NCI-H345 (cell line): ENCODE measurements at places on chromosomes 1 and 21.
A peak's percentile ranks its signal among the peaks of the same experiment; 100 is the strongest.

GRCh38 chr1:153805042-153805745 lies 30.0 kb downstream of the SLC27A3 start:
- DNase-seq: no peak

GRCh38 chr1:102978874-102979273 lies 129.4 kb downstream of the COL11A1 start:
- DNase-seq: no peak

- no peak for DNase-seq
Observed at GRCh38 chr1:1325288-1326074, 879 bp downstream of the CPTP start.

DNA sequence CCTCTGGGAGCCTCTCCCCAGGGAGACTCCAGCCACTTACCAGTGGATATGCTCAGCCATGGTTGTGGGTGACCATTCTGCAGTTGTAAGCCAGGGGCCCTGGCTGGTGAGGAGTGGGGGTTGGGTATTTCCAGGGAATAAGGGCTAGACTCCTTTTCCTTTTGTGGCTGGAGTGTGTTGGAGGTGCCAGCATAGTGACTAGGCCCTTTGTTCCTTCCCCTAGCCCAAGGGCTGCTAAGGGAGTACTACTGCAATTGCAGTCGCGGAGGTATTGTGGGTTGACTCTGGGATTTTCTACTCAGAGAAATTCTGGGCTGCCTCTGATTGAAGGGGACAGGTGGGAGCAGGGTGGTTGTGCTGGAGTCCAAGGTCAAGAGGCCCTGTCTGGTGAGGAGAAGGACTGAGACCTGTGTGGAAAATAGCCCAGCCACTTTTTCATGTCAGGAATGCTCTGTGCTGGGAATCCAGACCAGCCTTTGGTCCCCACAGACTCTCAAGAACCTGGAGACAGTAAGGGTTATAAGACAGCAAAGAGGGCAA lies 43.1 kb downstream of the MROH9 start:
- no peak for DNase-seq

GRCh38 chr1:173477286-173478093 lies at the start of gene PRDX6:
PRDX6 (plus strand) TSS chr1:173477335; CDS start chr1:173477398, 63 bp downstream.
- no peak for DNase-seq

DNA sequence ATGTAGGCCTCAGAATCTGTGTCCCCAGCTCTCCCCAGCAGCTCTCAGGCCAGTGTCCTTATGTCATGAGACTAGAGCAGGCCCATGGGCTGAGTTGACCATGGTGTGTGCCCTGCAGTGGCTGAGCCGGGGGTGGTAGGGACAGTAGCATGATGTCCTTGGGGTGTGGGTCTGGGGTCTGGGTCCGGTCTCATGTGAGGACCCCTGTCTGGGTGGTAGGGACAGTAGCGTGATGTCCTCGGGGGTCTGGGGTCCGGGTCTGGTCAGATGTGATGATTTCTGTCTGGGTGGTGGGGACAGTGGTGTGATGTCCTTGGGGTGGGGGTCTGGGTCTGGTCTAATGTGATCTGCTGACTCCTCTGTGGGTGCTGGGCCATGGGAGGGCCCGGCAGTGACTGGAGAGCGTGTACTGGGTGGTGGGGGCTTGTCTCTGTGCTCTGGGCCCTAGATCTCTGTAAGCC lies 64.5 kb downstream of the OBSCN start:
- no peak for DNase-seq

- DNase-seq: no peak
Observed at GRCh38 chr1:86449103-86449502, 19.6 kb upstream of the CLCA1 start.

GRCh38 chr1:203547147-203547546 lies 53.2 kb downstream of the OPTC start:
- DNase-seq: no peak

DNA sequence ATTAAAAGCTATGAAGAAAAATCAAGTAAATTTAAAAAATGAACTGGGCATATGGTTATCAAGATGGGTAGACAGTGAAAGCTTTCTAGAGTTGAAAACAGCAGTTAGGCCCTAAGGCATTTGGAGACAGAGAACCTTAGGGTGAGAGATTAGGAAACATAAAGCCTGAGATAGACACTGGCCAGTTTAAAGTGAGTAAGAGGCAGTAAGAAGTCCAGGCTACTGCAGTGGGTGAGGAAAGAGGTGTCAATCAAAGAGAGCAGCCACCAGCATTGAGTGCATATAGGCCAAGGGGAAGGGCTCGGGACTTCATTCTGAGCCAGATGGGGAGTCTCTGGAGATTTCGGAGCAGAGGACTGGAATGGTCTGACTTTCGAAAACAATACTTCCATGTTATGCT lies 1360.5 kb upstream of the ADGRL4 start:
- DNase-seq: no peak

DNA sequence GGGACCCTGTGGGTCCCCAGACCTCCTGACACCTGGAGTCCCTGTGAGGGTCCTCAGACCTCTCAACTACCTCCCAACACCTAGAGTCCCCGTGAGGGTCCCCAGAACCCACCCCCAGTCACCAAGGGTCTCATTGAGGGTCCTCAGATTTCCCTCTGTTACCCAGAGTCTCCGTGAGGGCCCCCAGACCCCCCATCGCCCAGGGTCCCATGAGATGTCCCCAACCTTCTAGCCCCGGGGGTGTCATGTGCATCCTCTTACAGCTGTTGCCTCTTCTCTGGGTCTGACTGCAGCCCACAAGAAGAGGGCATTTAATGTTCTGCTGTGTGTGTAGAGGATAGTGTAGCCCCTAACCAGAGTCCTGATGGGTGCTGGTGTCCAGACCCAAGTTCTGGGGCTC lies 2.0 kb upstream of the GJC2 start:
- DNase-seq: no peak

DNA sequence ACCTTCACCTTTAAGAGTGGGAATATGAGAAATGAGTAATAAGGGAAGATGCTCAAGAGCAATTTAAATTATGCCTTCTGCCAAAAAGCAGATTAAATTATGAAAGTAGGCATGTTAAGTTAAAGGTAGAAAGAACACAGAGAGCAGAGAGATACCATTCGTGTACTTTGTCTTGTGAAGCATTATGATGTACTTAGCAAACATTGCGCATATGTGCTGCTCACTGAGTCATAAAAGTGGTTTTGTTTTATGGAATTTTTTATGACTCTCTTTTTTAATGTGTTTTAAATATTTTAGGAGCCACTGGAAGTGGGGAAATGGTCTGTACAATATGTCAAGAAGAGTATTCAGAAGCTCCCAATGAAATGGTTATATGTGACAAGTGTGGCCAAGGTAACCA lies 35.3 kb downstream of the MTF2 start:
- no peak for DNase-seq

GRCh38 chr21:35690436-35690835 lies 369.9 kb downstream of the SETD4 start:
- DNase-seq: no peak

- DNase-seq: peak; percentile 15
Observed at GRCh38 chr1:45340816-45341466, 701 bp upstream of the MUTYH start.

DNA sequence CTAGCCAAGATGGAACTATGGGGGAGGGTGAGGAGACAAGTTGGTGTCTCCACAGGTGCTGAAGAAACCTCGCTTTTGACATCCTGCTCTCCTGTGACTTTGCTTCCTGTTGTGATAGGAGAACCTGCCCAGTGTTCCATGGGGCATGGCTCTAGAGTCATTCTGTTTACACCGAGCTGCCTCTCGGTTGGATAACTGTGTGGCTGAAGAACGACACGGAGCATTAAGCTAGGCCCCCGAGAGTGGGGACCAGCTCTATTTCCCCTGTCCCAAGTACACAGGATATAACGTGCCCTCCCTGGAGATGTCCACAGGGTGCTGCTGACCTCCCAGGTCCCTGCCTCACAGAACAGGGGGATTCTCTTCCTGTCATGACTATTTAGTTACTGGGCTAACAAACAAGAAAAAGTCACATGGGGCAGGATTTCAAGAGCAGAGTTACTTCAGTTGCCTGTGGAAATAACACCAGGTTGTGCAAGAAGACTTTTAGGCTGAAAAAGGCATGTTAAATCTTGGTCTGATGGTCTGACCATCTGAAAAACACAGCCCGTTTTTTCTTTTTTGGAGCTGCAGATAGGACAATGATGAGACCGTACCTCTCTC lies 29.4 kb upstream of the PPP2R5A start:
- no peak for DNase-seq

DNA sequence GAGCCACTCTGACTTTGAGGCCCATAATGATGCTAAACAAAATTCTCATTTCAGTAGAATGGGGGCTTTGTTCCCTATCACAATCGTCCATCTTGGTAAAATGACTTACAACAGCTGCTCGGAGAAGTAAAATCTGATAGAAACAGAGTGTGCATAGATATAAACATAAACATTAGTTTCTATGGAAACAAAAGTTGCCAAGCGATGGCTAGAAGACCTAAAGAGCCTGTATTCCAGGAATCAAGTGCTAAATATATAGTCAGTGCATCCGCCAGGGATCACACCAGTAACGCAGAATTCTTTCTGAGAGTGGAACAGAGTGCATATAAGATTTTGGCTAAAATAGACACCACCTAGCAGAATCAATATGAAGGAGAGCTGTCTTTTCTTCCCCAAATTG lies 91.2 kb upstream of the KAZN start:
- no peak for DNase-seq

GRCh38 chr1:81125672-81126071 lies 675.1 kb upstream of the ADGRL2 start:
- DNase-seq: no peak

- no peak for DNase-seq
Observed at GRCh38 chr1:16066245-16066644, 7.2 kb downstream of the FAM131C start.

DNA sequence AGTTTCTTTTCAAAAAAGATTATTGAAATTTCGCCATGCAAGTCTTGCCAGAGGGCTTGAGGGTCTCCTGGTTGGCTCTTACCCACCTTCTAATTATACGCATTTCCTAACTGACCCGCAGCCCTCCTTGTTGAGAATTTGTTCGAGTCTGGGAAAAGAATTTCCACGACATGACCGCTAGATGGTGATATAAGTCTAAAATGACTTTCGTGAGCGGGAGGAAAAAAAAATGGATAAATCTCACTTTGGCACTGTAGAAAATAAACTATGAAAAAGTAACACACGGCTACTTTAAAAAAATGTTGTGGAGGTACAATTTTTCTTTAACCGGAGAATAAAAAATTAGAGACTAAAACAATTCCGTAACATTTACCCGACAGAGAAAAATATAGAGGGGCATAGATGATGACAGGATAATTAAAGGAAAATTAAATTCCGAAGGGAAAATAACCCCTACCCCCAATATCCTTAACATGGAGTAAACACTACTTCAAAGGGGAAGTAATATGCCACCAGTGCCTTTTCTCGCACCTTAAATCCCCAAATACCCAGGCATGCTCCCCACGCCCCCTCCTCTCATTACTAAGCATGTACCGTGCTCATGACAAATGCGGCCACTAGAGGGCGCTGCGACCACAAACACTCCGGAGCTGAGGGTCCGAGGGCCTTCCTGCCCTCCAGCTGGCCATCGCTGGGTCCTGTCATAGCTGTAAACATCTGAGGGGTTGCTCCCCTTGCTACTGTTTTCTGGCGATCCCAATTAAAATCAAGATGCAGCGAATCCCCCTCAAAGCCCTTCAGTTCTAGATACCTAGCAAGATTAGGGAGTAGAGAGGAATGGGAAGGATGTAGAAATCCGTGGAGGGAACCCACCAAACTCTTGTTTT lies 266.9 kb downstream of the ASTN1 start:
- peak; percentile 75 for DNase-seq

- no peak for DNase-seq
Observed at GRCh38 chr1:53127546-53127945, 14.9 kb downstream of the SLC1A7 start.

DNA sequence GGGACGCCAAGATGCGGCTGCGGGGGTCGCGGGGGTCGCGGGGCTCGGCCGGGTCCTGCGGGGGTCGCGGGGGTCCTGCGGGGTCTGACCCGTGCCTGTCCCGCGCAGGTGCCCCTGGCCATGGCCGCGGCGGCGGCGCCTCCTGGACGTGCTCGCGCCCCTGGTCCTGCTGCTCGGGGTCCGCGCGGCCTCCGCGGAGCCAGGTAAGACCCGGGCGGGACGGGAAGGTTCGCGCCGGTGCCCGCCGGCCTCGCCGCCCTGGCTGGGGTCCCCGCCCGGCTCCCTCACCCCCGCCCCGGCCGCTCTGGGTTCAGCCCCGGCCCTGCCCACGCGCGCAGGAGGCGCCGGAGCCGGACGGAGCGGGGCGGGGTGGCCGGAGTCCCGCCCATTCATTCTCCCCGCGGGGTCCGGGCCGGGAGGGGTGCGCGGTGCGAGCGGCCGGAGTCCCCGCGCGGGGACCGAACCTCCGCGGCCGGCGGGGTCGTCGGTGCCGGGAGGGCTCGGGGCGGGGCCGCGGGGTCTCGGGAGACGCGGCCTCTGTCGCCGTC lies 380 bp downstream of the COL18A1 start:
- no peak for DNase-seq

DNA sequence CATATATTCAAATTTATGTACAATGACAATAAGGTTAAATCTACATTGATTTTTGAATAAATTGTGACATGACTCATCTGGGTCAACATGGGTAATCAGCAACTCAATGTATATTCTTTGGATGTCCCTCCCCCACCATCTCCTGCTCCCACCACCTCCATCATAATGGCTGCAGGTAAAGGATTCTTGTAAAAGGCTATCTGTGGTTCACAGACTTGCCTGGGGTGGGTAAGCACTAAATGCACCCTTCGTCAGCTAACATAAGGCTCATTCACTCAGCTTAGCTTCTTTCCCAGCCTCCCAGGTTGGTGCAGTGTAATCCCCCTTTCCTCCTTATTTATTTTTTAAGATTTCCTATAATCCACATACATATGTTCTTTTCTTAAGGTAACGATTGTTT lies 355.7 kb upstream of the DPYD start:
- no peak for DNase-seq

DNA sequence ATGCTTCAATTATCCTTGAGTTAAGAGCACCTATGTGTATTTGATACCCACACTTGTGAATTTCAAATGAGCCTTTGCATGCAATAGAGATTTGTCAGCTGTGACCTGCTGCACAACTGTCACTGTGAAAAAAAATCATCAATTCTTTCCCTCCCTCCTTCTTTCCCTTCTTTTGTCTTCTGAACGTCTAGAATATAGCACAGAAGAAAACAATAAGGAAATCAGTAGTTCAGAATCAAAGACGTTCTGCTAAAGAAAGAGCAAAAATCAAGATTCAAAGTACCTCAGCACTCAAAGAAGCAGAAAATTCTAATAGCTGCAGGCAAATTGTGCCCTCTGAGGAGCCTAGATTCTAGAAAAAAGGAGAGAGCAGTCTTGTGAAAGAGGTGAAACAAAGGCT lies 1.7 kb upstream of the FMN2 start:
- peak; percentile 23 for DNase-seq

GRCh38 chr1:52825868-52826267 lies 16.7 kb upstream of the ZYG11A start:
- no peak for DNase-seq
